ENCODE measurements at places on chromosomes 3 and 15. TPM values are rescaled to one million over a fixed set of nuclear protein-coding genes. Genes with fewer than 3 reads are reported as not detected.

GRCh38 chr3:33438284-33438668, 1.9 kb downstream of the UBP1 start:
- DNase-seq = no peak

DNA sequence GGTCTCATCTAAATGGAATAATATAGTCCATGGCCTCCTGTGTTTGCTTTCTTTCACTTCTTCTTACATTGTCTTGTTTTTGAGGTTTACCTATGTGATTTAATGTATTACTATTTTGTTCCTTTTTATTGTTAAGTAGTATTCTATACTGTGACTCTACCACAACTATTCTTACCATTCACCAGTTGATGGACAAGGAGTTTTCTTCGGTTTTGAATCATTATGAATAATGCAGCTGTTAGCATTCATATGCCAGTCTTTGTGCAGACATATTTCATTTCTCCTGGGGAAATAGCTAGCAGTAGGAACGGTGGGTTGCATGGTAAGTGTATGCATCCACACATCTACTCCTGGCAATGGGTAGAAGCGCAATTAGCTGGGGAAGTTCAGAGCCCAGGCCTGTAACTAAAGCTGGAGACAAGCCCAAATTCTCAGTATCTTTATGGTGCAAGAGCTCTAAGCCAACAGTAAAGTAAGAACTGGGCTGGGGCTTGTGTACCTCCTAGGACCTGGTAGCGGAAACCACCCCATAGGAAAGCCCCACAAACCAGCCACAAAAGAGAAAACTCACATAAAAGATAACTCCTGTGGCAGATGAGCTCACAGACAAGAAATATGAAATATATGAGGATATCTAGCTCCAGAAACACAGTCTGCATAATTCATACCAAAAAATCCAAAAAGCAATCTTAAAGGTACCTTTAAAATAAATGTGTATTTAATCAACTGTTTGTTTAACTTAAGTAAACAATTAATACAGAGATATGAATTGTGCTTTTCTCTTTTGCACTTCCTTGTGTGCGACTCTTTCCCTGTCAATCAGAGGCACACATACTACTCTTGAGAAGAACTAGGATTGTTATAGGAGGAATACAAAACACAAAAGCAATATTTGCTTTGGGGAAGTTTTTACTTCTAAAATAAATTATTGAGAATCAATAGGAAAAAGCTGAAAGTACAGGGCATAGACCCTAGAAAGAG, 2.7 kb upstream of the CSTA start:
- DNase-seq = no peak

DNA sequence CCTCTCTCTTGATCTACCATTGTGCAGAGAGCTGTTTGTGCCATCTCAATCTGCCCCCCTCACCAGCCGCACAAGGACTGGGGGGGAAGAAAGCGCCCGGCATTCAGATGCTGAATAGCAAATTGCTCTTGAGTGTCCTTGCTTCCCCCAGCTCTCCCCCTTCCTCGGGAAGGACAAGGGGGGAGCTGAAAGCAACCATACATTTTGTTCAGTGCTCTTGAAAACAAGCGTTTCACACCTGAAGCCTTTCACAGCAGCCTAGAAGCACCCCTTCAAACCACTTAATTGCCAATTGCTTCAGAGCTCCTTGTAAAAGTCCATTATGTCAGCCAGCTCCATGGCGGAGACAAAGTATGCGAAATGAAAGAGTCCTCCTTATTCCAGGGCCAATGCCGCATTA, 540.1 kb downstream of the NR2F2 start:
- no peak for DNase-seq

- DNase-seq = no peak
These were observed 24.5 kb downstream of the ABHD6 start for GRCh38 chr3:58261954-58262666.

Gene ABHD6
- 5.9 TPM for total RNA-seq

Gene TRIM42
- not detected for total RNA-seq

Gene MUC4
- not detected for total RNA-seq

- DNase-seq = no peak
These were observed 97.7 kb downstream of the PLCH1 start for GRCh38 chr3:155647206-155647605.

GRCh38 chr3:197292083-197292646, 6.2 kb downstream of the DLG1 start:
- no peak for DNase-seq

Gene BNC1
- 14.2 TPM for total RNA-seq

Gene GOLGA8Q
- total RNA-seq = 0.59 TPM

Gene PLCD1
- 16.5 TPM for total RNA-seq

DNA sequence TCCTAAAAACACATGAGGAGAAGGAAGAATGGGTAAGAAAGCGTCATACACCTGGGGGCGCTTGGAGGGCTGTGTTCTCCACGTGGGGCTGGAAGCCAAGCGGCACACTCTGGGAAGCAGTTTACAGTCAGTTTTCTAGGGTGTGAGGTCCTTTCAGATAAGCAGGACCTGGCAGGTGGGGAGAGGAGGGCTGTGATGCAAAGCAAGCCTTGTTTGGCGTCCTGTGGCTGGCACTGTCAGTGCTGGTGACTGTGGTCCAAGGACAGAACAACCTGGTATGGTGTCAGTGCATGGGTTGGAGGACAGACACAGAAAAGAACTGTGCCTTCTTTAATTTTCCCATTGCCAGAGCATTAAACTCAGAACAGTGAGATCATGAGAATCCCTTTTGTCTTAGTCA, 260.7 kb upstream of the NR2E3 start:
- DNase-seq = no peak

All from pulmonary artery endothelial cell (primary cell).